ENCODE measurements at places on chromosomes 1 and 21.

DNA sequence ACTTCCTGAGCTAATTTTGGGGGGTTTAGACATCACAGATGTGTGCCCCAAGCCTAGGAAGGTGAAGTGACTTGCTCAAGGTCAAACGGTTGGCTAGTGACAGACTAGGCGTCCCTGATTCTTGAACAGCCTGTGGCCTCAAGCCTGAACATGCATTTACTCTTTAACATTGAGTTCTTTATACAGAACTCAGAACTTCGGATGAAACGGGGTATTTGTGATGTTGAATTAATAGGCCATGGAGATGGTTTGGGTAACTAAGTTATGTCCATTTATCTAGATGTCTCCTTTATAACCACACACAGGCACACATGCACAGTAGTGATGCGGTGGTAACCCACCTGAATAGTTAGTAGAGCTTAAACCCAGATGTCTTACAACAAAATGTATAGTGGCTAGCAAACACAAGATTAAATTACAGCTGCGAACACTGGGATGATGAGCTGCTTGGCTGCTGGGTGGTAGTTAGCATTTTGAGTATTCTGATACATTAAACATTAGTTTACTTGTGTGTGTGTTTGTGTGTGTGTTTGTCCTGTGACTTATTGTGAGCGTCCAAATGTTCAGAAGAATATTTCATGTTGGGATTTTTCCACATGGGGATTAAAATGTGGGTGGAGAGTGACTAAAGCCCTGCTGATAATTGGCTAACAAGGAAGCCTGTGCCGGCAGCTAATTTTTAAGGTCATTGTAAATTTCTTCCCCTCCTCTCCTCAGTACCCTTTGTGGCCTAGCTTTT, 2.3 kb downstream of the ATP1A1 start:
- peaks cover 16% of the 10 kb centered on the region for H3K4me1 ChIP-seq
- H3K36me3 ChIP-seq, result no peaks in the 10 kb centered on the region

DNA sequence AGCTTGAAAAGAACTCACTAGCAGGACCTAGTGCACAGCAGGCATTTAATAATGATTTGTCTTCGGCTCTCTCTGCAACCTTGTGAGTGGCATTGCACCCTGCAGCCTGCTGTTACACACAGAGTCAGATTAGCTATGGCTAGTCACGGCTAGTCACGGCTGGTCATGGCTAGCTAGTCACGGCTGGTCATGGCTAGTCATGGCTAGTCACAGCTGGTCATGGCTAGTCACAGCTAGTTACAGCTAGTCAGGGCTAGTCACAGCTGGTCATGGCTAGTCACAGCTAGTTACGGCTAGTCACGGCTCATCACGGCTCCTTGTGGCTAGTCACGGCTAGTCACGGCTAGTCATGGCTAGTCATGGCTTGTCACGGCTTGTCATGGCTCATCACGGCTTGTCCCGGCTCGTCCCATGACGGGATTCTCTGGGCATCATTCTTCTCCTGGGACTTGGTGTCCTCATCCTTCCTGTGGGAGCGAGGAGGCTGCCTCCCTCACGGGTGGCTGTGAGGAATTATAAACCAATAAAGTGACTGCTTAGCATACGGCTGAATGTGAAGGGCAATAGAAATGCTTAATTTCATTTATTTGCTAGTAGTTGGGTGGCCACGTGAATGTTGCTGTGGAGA, 12.5 kb upstream of the KIF26B start:
- no peaks in the 10 kb centered on the region for H3K27me3 ChIP-seq
- no peak overlapping the region for H3K4me3 ChIP-seq
- no peak overlapping the region for H3K27ac ChIP-seq

DNA sequence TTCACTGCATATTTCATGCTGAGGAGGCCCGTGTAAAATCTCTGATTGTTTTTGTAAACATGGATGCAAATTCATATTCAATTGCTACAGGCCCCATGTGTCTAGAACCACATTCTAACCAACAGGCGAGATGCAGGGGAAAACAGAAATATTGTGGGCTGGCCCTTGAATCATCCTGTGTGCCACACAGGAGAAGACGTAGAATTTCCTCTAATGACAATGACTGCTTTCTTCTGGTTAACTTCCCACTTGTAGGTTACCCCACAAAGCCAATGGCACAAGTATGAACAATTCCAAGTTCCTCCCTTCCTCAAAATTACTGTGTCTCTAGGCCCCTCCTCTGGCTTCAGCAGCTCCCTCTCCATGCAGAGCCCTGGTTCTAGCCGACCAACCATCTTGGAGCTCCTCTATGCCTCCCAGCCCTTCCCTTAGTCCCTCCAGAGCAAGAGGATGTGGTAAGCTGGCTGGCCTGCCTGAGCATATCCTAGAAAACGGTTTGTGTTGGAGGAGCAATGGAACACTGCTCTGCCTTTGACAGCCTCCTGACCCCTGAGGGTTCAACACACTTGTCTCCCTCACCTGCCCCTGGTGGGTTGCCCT, 205.2 kb downstream of the HS2ST1 start:
- H3K36me3 ChIP-seq, result no peaks in the 10 kb centered on the region
- peaks cover 19% of the 10 kb centered on the region for H3K4me1 ChIP-seq
- no peak overlapping the region for H3K27ac ChIP-seq
- no peak for DNase-seq
- H3K4me3 ChIP-seq, result no peak overlapping the region

- peaks cover 4% of the 10 kb centered on the region for H3K27me3 ChIP-seq
- H3K4me1 ChIP-seq, result no peaks in the 10 kb centered on the region
These were observed 44.0 kb upstream of the ZC3H12A start for GRCh38 chr1:37430103-37430985.

DNA sequence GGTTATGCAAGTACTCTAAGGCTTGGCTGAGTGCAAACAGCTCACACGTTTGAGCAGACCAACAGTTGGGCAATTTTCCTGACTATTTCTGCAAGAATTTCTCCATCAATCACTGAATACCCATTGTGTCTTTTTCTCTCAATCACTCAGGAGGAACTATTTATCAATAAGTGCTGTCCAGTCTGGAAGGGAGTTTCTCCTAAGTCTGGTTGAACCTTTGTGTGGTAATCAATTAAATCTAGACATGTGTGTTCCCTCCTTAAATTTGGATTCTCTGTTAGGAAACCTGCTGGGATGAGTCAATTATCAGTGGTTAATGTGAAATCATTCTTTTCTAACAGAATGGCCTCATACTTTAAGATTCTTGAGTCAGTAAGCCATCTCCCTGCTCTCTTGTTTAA, 6.8 kb upstream of the AADACL3 start:
- H3K4me1 ChIP-seq, result no peaks in the 10 kb centered on the region
- H3K36me3 ChIP-seq, result no peaks in the 10 kb centered on the region
- no peak for DNase-seq
- 0 out of 2 replicates have a peak, but pooled peaks cover 2% of the 10 kb centered on the region for H3K27me3 ChIP-seq
- H3K27ac ChIP-seq, result no peak overlapping the region

DNA sequence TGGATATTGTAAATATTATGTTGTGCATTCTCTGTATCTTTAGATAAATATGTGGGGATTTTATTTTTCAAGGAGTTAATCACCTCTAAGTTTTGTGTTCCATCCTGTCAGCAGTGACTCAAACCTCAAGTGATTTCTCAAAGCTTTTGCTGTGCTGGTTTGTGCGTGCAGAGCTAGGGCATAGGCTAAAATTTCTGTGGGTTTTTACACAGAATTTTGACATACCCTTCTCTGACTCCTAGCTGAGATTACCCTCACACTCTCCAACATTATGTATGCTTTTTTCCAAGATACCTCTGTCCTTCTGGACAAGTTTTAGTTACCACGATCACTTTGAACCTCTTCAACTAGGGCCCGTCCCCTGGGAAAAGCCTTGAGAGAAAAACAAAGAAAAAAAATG, 384.9 kb downstream of the NCAM2 start:
- no peak overlapping the region for H3K27ac ChIP-seq
- H3K27me3 ChIP-seq, result no peaks in the 10 kb centered on the region
- no peaks in the 10 kb centered on the region for H3K4me1 ChIP-seq
- H3K4me3 ChIP-seq, result no peak overlapping the region
- no peak for DNase-seq

DNA sequence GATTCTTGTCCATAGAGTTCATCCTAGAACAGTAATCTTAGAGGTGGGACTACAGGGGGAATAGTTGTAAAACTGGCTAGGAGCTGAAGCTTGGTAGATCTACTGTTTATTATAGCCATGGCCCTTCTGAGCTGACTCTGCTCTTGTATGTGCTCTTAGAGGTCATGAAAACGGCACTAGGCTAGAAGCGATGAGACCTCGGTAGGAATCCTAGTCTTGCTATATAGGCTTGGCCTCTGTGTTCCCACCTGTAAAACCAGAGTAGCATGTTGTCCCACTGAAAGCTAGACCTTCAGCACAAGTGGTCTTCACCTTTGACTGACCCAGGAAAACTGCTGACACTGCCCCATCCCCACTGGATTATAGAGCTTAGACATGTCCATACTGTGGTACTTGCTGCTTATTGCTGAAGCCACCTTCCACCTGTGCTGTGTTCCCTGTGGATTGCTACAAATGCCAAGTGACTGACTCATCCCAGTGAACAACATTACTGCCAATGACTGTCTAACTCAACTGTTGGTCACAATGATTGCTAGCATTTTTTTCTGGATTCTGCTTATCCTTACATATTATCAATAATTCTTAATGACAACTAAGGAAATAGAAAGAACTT, 23.0 kb upstream of the PIGC start:
- H3K27me3 ChIP-seq, result no peaks in the 10 kb centered on the region
- peaks cover 25% of the 10 kb centered on the region for H3K4me1 ChIP-seq
- no peak overlapping the region for H3K4me3 ChIP-seq

DNA sequence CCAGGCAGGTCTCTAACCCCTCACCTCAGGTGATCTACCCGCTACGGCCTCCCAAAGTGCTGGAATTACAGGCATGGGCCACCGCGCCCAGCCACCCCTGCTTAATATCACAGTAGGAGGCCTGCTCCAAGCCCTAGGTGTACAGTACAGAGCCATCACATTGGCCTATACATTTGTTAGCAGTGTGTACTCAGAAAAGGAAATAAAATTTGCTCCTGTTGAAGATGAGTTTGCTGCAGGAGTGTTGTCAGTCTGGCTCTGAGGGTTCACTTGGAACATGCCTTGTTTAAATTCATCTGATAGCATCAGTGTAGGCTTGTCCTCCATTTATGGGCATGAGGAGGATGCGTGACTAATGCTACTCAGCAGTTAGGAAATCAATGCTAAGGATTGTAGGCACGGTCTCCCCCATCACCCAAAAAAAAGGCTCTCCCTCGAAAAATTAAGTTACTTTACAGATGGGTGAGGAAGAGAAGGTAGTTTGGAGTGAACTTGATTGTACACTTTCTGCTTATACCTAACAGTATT, 4.6 kb upstream of the ENAH start:
- peak overlapping the region; percentile 1 for H3K4me3 ChIP-seq
- no peaks in the 10 kb centered on the region for H3K27me3 ChIP-seq
- peaks cover 35% of the 10 kb centered on the region for H3K4me1 ChIP-seq

- no peak overlapping the region for H3K4me3 ChIP-seq
- H3K27me3 ChIP-seq, result no peaks in the 10 kb centered on the region
- peak; percentile 43 for DNase-seq
- H3K27ac ChIP-seq, result no peak overlapping the region
These were observed 15.6 kb downstream of the UTP11 start for GRCh38 chr1:38028105-38028591.

GRCh38 chr1:41539418-41539805, 54.9 kb upstream of the EDN2 start:
- no peak overlapping the region for H3K4me3 ChIP-seq
- DNase-seq, result no peak
- no peaks in the 10 kb centered on the region for H3K36me3 ChIP-seq
- peaks cover 4% of the 10 kb centered on the region for H3K4me1 ChIP-seq
- no peaks in the 10 kb centered on the region for H3K27me3 ChIP-seq

Measured in SJCRH30 (cell line).